ENCODE measurements at places on chromosomes 2 and 18.

DNA sequence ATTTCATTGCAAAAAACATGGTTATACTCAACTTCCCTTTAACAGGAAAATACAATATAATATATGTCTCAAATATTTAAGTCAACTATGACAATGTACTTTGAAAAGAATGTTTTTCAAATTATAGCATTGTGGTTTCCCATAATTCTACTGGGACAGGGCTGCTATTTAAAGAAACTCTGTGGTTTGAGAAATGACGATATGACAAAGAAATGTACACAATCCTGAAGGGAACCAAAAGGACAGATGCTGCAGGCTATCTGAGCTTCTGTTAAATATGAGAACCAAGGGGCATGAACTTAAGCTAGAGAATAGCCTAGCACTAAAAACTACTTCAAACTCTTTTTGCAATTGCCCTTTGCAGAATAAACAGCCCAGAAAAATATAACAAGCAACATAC, 415.9 kb downstream of the GRB14 start:
- no peak for DNase-seq

DNA sequence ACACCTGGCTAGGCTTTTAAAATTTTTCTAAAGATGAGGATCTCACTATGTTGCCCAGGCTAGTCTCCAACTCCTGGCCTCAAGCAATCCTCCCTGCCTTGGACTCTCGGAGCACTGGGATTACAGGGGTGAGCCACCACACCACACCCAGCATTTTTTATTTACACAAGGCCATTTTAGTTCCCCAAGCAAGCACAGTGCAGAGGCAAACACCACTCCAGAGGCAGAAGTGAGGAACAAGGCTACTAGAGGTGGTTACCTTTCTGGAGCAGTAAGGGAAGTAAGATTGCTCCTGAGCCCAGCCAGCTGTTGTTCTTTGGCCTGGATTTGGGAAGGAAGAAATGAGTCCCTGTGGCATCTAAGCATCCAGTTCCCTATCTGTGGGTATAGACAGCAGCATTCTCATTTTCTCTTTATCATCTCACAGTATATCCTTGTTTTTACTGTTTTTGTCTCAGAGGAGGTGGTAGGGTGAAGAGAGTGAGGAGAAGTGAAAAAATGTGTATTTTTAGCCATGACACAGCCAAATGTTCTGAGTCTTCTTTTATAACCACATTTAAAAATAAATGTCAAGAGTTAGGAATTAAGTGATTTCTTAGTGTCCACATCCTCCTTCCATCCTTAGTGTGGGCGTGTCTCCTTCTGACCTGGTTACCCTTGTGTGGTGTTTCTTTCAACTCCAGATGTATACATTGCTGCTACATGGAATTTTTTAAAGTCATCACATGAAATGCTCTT, 10.5 kb upstream of the TTC39C start:
- no peak for DNase-seq

- no peak for DNase-seq
These were observed 237.7 kb downstream of the ATAD2B start for GRCh38 chr2:23689131-23689700.

GRCh38 chr2:63257473-63257872, 206.8 kb downstream of the OTX1 start:
- DNase-seq = peak; percentile 32

DNA sequence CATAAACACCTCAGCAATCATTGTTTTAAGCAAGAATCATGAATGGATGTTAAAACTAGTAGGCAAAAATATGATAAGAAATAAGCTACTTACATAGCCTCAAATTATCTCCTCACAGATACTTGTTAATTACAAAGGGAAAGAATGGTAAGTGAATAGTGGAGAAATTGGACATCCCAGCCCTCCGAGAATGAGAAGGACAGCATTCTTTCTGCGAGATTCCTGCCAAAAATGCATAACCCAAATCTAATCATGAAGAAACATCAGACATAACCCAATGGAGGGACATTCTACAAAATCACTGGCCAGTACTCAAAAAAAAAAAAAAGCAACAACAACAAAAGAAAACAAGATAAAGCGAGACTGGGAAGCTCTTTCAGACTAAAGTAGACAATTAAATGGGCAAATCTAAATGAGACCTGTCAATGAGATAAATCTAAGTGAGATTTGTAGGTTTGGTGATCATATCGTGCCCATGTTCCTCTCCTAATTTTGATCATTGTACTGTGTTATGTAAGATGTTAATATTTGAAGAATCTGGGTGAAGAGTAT, 57.9 kb upstream of the GLI2 start:
- DNase-seq = no peak

DNA sequence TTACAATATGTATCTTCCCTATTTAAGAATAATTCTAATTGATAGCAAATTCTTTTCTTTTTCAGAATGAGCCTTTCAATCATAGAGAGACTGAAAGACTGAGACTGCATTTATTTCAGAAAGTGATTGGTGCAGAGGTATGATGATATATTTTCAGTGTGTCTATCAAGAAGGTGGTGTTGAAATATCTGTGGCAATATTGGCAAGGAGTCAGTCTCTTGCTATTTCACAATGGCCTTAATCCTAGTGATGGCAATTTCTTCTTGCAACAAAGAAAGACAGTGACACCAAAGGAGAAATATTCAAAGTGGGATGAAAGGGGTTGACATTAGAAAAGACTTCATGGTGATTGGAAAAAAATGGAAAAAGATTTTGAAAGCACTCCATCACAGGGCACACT, 21.7 kb upstream of the ZBTB14 start:
- no peak for DNase-seq

- DNase-seq = no peak
These were observed 4.8 kb upstream of the SLC66A2 start for GRCh38 chr18:79956276-79956675.

DNA sequence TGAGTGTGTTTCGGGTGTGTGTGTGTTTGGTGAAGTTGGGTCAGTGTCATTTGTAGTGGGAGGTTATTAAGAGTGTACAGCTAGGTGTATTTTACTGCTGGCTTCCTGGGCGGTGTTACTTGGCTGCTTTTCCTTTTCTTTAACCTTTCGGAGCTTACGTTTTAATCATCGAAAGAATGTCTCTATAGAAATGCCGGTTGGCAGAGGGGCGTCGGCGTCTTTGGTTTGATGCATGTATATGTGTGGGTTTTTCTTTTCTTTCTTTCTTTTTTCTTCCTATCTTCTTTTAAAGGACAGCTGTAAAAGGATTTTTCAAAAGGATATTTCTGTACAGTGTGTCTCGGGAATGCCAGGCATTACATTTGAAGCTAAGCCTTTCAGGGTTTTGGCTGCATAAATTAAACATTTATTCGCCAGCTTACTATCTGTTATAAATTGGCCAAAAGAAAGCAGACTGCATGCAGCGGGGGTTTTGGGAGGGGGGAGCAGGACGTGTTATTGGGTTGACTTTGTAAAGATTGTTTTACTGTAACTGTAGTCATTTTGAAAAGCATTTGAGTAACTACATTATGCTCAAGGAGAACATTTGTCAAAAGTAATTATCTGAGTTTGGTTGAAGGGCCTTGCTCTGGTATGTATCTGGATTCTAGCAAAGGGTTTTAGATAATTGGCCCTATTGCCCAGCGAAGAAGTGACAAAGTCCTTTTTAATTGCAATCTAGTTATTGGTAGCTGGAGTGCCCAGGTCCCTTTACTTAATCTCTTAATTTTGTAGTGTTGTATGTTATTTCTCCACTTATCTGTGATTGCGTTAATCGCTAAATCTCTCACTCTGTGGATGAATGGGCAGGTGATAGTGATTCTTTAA, 1.6 kb downstream of the ASXL3 start:
- DNase-seq = no peak

GRCh38 chr2:95058989-95059641, 33.6 kb downstream of the MAL start:
- no peak for DNase-seq

- no peak for DNase-seq
These were observed 140.2 kb downstream of the IRS1 start for GRCh38 chr2:226659410-226659809.

GRCh38 chr2:199195927-199196502, 261.7 kb downstream of the SATB2 start:
- DNase-seq = no peak

- DNase-seq = no peak
These were observed 305.5 kb downstream of the IKZF2 start for GRCh38 chr2:212845941-212846340.

- no peak for DNase-seq
These were observed 12.4 kb downstream of the HS6ST1 start for GRCh38 chr2:128306081-128306930.

Measured in GM06990 (cell line).